Astrocyte of the cerebellum (primary cell): ENCODE measurements at places on chromosomes 13 and 19.

GRCh38 chr13:82850644-82851043, 1031.6 kb downstream of the SLITRK1 start:
- no peak for DNase-seq

GRCh38 chr13:59043016-59043415, 1120.7 kb downstream of the DIAPH3 start:
- DNase-seq: peak; percentile 64

DNA sequence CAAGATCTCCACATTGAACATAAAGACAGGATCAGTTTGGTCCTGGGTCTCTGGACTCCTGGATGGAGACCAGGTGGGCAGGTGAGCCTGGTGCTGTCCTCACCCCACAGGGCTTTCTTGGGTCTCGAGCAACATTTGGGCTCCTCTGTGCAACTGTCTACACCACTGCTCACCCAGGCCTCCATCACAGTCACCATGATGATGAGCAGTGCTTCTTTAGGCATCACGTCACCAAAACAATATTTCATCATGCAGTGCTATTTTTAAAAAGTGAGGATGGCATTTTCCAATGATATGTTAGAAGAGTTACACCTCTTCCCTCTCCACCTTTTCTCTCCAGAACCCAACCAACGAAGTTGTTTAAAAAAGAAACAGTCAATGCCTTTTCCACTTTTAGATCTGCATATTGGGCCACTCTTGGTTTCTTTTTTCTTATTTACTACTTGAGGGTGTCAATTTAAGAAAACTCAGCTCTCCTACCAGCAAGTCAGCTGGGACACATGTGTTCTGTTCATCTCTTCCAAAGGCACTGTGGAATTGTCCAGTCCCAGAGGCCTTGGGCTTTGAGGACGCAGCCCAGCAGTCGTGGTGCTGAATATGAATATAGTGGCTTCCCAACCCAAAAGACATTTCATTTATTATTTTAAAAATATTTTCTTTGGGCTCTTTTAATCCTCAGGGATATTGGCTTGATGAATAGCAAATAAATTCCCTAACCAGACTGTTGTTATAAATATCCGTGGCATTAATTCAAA, 405.7 kb downstream of the KCNRG start:
- no peak for DNase-seq

- no peak for DNase-seq
These were observed 49.4 kb downstream of the KLF2 start for GRCh38 chr19:16373989-16374388.

DNA sequence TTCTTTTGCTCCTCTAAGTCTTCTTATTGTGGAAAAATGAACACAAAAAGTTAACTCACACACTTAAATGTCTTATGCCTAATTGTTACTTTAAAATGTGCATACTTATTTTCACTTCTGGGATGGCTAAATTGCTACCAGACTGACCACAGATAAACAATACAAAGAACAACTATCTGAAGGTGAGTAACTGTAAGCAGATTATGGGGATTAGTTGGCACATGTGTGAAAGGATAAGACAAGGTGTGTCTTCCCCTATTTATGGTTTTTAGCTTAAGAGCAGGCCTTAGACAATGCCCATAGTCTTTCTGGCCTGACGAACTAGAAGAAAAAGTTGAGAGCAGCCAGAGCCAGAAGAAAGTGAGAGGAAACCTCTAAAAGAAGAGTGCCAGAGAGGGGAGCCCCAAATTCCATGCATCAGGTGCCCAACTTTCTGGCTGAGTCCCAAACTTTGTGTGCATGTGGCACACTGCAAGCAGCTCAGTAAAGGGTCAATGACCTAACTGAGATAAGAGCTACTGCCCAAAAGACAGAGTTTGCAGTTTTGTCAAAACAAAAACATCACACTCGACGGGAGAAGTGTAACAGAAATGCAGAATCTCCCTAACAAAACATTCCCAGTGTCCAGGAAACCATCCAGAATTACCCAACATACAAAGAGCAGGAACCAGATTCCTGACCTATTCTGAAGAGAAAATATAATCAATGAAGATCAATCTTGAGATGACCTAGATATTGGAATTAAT, 375.4 kb downstream of the KCNRG start:
- DNase-seq: no peak

DNA sequence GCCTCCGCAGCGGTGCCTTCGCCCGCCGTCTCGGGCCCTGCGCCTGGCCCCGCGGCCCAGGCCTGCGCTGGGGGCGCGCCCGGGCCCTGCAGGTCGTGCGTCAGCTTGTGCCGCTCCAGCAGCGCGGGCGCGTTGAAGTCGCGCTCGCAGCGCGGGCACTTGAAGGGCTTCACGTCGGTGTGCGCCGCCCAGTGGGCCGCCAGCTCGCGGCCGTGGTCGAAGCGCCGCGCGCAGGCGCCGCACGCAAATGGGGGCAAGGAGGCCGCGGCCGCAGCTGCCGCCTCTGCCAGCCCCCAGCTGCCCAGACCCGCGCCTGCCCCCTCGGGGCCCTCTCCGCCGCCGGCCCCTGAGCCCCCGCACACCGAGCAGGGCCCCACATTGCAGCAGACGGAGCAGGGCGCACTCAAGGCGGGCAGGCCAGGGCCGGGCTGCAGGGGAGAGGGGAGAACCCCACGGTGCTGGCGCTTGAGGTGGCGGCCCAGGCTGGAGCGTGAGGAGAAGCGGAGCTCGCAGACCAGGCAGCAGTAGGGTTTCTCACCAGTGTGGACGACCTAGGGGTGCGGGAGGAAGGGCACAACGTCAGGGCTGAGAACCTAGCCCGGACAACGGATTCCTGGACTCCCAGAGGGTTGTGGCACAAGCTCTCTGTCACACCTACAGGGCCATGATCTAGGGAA, 6.1 kb downstream of the FIZ1 start:
- DNase-seq: no peak

GRCh38 chr13:48224701-48225100, 8.3 kb upstream of the ITM2B start:
- no peak for DNase-seq

GRCh38 chr13:28340272-28340793, 154.6 kb downstream of the FLT1 start:
- DNase-seq: no peak

DNA sequence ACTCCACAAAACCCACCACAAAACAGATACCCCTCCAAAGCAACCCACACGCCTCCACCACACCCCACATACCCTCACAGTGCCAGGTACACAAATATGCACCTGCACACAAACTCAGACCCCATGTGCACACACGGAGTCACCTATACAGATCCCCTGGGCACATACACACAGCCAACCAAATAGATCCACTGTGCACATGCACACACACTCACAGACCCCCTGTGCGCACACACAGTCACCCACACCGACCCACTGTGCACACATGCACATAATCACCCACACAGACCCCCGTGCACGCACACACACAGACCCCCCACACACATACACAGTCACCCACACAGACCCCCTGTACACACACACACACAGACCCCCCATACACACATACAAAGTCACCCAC, 107.8 kb downstream of the HSPH1 start:
- DNase-seq: no peak
